GM13976 (cell line): ENCODE measurements at places on chromosomes 5 and 9.

GRCh38 chr9:120040896-120041295 lies 539.1 kb downstream of the CDK5RAP2 start:
- DNase-seq: no peak

DNA sequence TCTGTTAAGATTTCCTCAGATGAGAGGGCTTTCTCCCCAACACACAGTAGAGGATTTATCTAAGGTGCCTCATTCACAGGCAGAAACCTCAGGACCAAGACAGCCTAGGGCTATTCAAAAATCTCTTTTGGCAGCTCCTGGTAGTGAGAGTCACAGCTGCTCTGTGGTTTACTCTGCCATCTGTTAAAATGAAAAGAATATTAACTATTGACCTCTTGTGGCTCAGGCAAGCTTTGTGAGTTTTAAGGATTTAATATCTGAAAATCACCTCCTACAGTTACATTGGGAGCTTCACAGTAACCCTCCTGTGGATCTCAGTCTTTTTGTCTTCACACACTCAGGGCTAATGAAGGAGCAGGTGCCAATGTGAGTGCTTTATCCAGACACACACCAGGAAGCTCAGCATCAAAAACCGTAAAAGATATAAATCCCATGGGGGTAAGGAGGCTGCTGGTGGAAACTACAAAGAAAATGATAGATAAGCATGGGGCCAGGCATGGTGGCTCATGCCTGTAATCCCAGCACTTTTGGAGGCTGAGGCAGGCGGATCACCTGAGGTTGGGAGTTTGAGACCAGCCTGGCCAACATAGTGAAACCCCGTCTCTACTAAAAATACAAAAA lies 29.7 kb downstream of the PPP1R2B start:
- peak; percentile 15 for DNase-seq

GRCh38 chr5:28548856-28549255 lies 1510.5 kb upstream of the CDH9 start:
- DNase-seq: no peak

GRCh38 chr5:93100976-93101375 lies 480.0 kb downstream of the NR2F1-AS1 start:
- DNase-seq: no peak

DNA sequence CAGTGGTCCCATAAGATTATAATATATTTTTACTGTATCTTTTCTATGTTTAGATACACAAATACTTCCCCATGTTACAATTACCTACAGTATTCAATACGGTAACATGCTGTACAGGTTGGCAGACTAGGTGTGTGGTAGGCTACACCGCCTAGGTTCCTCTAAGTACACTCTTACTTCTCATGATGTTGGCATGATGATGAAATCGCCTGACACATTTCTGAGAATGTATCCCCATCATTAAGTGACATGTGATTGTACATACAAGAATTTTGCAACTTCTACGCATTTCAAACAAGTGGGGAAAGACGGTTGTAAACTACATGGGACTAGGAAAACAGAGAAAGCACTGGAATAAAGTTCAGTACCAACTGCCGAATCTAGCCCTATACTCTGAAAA lies 53.3 kb downstream of the SETX start:
- DNase-seq: no peak

- DNase-seq: no peak
These were observed 43.2 kb downstream of the ESM1 start for GRCh38 chr5:54942064-54942778.

GRCh38 chr5:121698690-121699089 lies 153.0 kb upstream of the FTMT start:
- DNase-seq: no peak

DNA sequence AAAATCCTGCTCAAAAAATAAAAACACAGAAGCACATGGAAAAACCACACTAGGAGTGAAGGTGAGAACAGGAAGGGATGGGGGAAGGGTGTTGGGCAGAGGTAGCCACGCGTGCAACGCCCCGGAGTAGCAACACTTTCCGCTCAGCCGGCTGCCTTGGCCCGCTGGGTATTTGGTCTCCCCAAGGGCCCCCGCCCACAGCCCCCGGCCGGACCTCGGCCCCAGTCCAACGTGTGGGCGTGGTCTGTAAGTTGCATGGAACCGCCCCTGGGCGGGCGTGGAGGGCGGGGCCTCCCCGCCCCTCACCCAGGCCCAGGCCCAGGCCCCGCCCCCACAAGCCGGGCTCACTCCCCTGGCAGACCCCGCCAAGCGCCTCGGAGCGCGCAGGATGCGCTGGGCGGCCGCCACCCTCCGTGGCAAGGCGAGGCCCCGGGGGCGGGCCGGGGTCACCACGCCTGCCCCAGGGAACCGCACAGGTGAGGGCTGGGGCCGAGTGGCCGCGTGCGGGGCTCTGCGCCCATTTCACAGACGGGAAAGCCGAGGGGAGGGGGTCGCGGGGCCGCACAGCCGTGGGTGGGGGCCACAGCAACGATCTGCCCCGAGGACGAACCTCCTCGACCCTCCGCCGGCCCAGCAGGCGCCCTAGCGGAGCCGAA lies at the start of gene SUSD3:
SUSD3 (plus strand) TSS at position 347 of the 656 bp plus-strand sequence; CDS start at position 389, 42 bp downstream.
- DNase-seq: peak; percentile 95

DNA sequence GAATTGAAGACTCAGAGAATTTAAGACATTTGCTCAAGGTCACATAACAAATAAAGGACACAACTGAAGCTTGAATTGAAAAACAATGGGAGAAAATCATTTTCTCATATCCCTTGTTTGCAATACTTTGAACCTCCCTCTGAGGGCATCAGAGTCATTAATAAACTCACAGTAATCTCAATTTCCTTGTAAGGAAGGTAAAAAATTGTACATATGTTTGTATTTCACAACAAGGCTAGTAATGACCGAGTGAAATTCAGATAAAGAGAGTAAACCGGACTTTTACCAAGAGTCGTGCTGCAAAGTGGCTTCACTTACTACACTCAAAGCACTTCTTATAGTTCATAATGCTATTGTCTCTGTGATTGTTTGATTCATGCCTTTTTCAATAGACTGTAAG lies 665.0 kb downstream of the NR2F1-AS1 start:
- DNase-seq: no peak

- no peak for DNase-seq
These were observed 34.0 kb upstream of the GRAMD2B start for GRCh38 chr5:126389179-126389578.

- no peak for DNase-seq
These were observed 57.3 kb downstream of the CYFIP2 start for GRCh38 chr5:157323107-157323706.

DNA sequence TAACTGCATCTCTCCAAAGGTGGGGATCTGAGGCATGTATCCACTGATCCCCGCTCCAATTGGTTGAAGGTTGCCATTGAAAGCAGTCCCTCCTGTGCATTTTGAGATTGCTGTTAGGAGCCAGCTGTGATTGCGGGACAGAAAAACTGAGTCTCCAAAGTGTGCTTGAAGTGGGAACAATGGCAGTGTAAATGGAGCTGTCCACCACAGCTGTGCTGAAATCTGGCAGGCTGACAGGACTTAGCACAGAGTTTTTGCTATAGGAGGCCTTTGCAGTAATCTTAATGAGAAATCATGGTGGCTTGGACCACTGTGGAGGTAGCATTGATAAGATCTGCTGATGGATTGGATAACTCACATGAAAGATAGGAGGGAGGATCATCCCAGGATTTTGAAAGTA lies 3.3 kb downstream of the RNF20 start:
- no peak for DNase-seq

GRCh38 chr5:88486431-88486830 lies 217.8 kb upstream of the TMEM161B start:
- DNase-seq: no peak

DNA sequence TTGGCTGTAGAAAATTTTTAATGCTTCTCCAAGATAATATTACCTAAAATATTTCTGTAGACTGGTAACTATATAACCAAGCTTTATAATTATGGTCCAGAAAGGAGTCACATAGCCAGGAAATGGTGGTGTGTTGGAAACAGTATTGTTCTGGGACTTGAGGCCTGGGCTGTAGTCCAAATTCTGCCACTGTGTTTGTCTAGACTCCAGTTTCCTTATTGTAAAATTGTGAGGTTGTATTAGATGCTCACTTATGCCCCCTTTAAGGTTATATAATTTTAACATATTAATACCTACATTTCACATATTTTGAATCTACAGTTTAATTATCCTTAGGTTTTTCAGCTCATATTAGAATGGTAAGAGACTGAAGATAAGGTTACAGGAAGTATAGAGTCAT lies 42.4 kb downstream of the STX17 start:
- no peak for DNase-seq

DNA sequence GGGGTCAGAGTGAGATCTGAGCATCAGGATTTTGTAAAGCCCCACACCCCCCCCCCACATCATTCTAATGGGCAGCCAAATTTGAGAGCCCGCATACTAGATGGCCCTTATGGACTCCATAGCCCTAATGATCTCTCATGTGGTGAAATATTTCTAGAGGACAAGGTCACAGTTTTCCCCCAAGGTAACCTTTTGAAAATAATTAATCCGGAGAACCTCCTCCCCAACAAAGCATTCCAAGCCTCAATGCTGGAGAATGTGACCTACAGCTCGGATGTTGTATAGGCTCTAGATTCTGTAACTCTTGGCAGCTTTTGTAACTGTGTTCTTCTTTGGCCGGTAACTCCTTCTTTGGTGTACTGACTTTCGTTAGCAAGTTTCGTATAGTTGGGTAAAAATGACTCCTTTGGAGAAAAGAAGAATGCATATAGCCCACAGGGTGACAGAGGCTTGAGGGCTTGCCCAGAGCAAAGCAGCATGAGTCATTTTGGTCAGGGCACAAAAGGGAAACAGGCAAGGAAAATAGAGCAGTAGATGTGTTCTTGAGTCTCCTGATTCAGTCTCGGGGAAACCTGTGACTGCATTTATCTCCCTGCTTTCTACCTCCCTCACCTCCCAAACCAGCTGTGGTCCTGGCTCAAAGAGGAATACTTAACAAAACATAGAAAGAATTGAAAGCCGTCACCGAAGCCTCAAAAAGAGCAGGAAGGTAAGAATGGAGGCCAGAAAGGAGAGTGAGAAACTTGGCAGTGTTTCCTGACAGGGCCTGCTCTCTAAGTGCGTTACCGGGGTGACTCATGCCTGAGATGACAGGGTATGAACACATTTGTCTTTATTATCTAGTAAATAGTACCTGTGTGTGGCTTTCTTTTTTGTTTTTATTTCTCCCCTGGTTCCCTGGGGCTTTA lies 6.6 kb upstream of the XPA start:
- DNase-seq: no peak

DNA sequence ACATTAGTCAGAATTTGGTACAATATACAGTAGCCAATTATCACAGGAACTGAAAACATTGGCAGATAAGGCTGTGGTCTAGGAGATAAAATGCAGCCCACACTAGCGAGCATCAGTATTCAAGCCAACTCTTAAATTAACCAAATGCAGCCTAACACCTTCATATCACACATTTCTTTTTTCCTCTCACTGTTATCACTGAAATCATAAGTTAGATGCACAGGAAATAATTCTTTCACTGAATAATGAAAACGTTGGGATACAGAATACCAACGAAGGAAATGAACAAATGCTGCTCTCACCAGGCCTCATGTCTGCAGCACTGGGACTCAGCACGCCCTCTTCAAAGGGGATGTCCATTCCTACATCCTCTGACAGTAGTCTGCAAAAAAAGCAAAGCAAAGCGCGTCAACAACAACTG lies 109.1 kb upstream of the PCA3 start:
- DNase-seq: no peak

DNA sequence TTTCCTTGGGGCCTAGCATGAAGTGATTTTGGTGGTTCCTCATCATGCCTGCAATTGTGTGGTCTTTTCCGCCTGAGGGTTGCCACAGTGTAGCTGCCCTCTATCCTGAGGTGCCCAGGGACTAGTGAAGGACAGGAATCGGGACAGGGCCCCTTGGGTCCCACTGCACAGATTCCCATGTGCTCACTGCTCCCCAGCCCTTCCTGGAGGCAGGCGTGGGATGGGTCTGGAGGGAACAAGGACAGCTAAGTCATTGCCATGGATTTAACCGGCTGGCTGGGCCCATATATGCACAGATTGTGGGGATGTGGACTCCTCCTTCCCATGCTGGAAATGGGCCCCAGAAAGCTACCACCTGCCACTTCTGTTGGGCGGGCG lies 122.3 kb upstream of the PITX1 start:
- no peak for DNase-seq

DNA sequence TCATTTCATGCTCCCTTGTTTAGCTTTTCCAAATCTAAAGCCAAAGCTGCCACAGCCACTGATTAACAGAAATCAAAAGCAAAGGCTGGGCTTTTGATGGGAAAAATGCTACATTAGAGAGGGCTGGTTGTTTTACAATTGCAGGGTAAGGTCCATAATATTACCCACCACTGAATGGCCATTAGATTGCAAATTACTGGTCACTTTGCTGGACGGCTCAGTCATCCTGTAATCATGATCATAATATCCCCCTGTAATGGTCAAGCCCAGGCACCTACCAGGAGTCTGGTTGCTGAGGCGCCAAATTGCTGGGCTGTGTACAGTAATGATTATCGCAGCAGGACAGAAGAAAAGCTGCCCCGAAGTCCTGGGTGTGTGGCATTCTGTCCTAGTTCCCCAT lies 286.5 kb downstream of the ZSWIM6 start:
- DNase-seq: no peak

DNA sequence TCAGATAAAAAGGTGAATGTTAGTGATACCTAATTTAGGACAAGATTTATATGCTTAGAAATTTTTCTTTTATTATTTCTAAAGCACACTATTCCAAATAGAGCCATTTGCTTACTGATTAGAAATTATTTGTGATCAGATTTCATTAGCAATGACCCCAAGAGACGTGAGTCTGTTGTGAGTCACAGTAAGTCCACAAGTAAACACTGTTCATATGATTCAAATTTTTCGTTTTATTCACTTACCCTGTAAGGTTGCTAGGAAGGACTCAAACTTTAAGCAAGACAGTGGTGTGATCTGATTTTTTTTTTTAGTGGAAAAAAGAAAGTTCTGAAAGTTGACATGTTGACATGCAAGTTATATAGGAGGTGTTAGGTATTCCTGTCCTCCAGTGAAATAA lies 1.2 kb downstream of the CARD6 start:
- DNase-seq: no peak

DNA sequence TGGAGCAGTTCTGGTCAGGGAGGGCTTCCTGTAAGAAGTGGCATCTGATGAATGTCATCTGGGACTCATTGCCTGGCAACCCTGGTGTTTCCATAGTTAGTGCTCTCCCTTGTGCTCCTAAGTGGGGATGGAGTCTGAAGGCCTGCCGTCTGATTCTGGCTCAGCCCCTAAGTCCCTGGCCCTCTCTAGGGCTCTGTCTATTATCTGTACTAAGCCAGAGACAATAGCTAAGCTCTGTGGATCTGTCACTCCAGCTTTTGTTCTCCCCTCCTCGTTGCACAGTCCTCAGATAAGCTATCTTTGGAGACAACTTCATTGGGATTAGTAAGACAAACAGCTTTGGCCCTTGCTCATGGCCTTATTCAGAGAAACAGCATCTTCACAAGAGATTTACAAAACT lies 30.6 kb upstream of the TTC1 start:
- no peak for DNase-seq

- no peak for DNase-seq
These were observed 577.6 kb downstream of the TLR4 start for GRCh38 chr9:118281772-118282171.
